SIG-M5 (cell line): ENCODE measurements at places on chromosomes 4 and X.

GRCh38 chrX:48459483-48459882 is 10.6 kb downstream of the SLC38A5 start:
- no peak for DNase-seq

GRCh38 chr4:139524062-139524631 is 31.9 kb downstream of the SETD7 start:
- no peak for DNase-seq

DNA sequence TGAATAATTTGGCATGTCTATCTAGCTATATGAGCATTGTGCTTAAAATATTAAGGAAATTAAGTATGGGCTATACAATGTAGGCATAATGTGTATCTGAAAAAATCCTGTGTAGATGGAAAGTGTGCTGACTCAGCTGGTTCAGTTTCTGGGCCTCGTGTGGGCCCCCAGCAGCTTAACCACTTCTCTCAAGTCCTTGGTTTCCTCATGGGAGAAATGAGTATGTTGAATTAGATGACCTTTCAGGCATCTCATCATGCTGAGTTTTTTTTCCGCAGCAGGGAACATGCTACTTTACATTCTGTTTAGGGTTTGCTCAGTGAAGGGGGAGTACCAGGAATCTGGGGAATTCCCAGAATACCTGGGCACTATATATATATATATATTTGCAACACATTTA is 30.5 kb downstream of the RHOH start:
- no peak for DNase-seq

- no peak for DNase-seq
Measured at GRCh38 chr4:165301833-165302232, 25.6 kb upstream of the MSMO1 start.

DNA sequence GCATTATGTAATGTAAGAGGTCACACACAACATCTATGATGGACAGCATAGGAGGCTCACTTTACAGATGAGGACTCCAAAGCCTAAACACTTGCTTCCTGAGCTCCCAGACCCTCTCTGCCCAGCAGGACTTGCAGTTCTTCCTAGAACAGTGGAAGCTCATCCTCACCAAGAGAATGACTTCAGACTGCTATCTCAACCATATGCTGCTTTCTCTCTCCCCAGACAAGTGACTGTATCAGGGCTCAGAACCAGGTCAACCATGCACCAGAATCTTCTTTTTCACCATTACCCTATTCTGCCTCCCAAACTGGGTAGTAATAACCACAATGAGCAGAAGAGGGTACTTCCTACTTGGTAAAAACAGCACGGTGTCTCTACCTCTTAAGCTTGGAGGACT is 12.2 kb downstream of the RNF150 start:
- DNase-seq = no peak

DNA sequence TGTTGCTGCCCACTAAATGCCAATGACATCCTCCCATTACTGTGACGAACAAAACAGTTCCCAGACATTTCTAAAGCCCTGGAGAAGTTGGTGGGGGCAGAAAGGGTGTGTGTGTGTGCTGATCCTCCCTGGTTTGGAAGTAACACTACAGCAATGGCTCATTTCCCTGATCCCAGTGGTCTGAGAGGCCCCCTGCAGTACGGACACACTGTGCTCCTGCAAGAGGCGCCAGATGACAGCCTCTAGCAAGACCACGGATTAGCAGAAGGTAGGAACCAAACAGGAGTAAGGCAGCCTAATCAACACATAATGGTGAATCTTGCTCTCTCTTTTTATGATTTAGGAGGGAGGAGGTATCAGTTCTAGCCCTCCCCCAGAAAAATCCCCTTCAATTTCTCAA is 49.6 kb downstream of the CHRDL1 start:
- no peak for DNase-seq

DNA sequence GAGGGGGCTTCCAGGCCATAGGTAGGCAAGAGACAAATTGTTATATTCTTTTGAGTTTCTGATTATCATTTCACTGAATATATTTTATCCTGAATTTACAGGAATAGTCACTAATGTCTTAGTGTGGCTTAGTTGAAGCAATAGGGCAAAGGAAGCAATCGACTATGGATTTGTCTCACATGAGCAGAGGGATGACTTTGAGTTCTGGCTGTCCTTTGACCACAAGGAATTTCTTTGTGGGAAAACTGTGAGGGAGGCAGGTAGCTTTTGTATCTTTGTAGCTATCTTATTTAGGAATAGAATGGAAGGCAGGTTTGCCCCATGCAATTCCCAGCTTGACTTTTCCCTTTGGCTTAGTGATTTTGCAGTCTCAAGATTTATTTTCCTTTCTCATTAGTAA is 207.3 kb upstream of the ANXA10 start:
- DNase-seq = no peak

DNA sequence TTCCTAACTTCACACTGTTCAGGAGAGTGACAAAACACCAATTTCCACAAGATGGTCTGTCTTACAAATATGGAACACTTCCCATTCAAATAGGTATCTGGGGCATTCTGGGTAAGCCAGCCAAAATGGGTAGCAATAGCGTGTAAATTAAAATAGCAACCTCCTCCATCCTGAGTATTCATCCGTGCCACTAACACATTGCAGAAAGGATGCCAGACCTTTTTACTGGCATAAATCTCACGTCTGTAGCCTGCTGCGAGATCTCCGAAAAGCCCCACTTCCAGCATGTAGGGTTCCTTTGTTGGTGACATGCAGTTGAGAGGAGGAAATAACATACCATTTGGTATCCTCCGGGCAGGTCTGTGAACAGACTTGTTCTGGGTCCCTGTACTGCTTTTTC is 52.7 kb upstream of the RAI2 start:
- DNase-seq = no peak

DNA sequence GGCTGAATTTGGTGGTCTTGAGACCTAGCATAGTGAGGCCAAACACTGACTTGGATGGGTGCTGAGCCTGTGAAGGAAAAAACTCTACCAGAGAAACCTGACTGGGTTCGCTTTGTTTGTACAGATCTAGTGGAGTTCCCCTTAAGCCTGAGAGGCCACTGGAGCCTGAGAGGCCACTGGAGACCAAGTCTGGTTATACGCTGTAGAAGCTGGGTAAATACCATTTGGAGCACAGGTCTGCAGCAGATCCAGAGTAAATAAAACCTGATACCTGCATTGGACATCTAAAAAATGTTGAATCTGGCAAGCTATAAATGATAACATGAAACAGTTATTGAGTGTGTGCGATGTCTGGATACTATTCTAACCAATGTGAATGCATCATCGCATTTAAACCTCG is 104.3 kb upstream of the IGSF1 start:
- DNase-seq = no peak
